H9 (cell line): ENCODE measurements at places on chromosomes 4 and X. TPM values are rescaled to one million over a fixed set of nuclear protein-coding genes. Genes with fewer than 3 reads are reported as not detected.

DNA sequence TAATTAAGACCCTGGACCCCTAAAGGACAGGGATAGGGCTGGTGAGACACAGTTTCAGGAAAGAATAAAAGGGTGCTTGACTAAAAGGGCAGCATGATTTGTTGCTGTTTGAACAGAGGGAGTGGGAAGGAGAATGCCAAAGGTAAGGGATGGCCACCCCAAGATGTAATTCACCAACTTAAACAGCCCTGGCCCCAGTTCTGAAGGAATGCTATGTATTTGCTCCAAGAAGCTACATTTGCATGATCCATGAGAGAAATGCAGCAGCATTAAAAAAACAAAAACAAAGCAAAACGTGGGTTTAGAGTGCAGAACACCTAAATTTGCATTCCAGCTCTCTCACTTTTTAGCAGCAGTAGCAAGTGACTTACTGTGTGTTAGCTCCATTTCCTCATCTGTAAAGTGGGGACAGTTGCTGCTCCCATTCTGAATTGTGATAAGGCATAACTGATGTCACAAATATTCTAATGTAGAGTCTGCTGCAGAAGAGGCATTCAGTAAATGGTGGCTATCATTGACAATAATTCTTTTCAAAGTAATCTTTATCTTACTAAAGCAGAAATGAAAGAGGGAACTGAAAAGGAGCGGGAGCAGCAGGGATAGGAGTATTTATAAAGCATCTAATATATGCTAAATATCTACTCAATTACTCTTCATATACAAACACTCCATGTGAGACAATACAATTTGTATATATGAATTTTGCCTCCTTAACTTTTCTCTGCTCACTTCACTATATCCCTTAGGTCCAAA, 115.8 kb downstream of the PPARGC1A start:
- no peak overlapping the region for H3K4me3 ChIP-seq
- DNase-seq = no peak
- no peaks in the 10 kb centered on the region for H3K36me3 ChIP-seq
- H3K4me1 ChIP-seq = peaks cover 5% of the 10 kb centered on the region

DNA sequence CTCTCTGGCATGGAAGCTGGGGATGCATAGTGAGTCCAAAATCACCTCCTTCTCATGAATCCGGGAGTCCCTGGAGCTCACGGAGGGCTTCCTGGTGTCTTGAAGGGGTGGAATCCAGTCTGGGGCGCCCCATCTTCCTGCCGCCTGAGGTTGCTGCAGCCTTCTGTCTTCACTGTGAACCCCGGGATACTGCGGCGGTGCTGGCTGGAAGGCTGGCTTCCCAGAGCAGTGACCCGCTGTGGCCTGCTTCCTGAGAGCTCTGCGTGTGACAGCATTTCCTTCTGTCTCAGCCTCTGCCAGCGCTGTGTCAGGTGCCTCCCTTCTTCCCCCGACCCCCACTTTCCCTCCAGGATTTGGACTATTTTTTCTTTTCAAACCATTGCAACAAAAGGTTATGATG, 98.8 kb upstream of the STOX2 start:
- H3K36me3 ChIP-seq = no peaks in the 10 kb centered on the region
- H3K4me3 ChIP-seq = no peak overlapping the region
- no peaks in the 10 kb centered on the region for H3K27me3 ChIP-seq
- H3K4me1 ChIP-seq = peaks cover 5% of the 10 kb centered on the region; the same call in 1 of the 2 replicates
- DNase-seq = no peak

DNA sequence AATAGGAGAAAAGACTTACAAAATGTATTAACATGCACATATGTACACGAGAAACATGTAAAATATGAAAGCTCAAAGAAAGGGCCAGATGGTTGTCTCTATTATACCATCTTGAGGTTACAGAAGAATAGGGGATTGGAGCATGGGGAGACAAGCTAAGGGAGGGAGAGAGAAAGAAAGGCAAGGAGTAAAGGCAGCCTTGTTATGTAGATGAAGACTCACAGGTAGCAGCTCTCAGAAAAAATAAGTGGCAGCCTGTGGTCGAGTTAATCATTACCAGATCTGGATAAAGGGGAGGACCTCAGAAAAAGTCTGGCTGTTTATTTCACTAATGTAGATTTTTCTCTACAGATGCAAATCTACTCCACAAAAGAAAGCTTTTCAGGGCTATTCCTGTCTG, 26.6 kb upstream of the PPP1R2C start:
- peak overlapping the region; percentile 35 for H3K27ac ChIP-seq
- H3K27me3 ChIP-seq = no peaks in the 10 kb centered on the region
- peak; percentile 42 for DNase-seq
- H3K4me3 ChIP-seq = no peak overlapping the region

DNA sequence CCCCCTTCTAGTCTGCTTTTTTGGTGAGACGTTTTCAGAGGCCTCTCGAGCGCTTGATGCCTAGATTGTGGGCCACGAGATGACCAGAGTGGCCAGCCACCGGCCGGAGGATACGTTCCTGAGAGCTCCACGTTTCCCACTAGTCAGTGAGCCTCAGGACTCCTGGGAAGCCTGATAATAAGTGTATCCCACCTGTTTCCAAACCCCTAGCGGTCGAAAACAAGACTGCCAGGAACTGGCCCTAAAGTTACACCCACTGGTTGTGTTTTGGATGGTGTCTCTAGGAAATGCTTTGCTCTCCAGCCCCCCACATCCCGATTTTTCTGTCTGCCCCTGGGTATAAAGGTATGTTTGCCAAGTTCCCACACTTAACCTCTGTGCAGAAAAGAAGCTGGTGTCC, 4.6 kb upstream of the RS1 start:
- DNase-seq = peak; percentile 47
- no peaks in the 10 kb centered on the region for H3K27me3 ChIP-seq
- peak overlapping the region; percentile 69 for H3K4me3 ChIP-seq
- H3K4me1 ChIP-seq = no peaks in the 10 kb centered on the region; the same call in 1 of the 2 replicates
- no peak overlapping the region for H3K27ac ChIP-seq
- peaks cover 5% of the 10 kb centered on the region for H3K36me3 ChIP-seq

- H3K4me3 ChIP-seq = no peak overlapping the region
- no peak for DNase-seq
- no peaks in the 10 kb centered on the region for H3K27me3 ChIP-seq
- no peaks in the 10 kb centered on the region for H3K4me1 ChIP-seq
- H3K27ac ChIP-seq = no peak overlapping the region
These were observed 31.3 kb upstream of the LONRF3 start for GRCh38 chrX:118943102-118943501.

- H3K27ac ChIP-seq = no peak overlapping the region
- no peaks in the 10 kb centered on the region for H3K27me3 ChIP-seq
- 0 out of 3 replicates have a peak, but pooled peaks cover 4% of the 10 kb centered on the region for H3K36me3 ChIP-seq
- no peak for DNase-seq
- H3K4me1 ChIP-seq = peaks cover 10% of the 10 kb centered on the region; the same call in 1 of the 2 replicates
- H3K4me3 ChIP-seq = no peak overlapping the region
These were observed 173.9 kb downstream of the MGST2 start for GRCh38 chr4:139839403-139840031.

DNA sequence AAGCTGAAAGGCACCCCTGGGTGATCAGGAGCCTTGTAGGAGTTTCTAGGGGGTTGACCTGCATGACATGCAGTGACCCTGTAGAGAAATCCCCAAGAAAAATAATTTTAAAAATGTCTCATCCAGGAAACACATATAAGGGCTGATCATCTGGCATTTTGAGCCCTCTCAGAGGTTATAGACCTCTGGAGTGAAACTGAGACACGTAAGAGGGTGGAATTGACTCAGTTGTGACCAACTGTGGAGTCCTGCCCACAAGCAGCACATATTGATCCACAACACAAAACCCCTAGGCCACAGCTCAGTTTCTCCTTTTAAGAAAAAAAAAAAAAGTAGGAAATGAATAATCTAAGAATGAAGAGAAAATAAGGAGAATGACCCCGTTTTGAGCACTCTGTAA, 32.5 kb upstream of the MTMR8 start:
- peak overlapping the region; percentile 35; the same call in 1 of the 3 replicates for H3K4me3 ChIP-seq
- no peak overlapping the region for H3K27ac ChIP-seq
- H3K36me3 ChIP-seq = peaks cover 5% of the 10 kb centered on the region
- no peak for DNase-seq
- no peaks in the 10 kb centered on the region; the same call in 1 of the 2 replicates for H3K4me1 ChIP-seq

GLOD5 gene
- not detected in 2 replicates for total RNA-seq

PDCL2 gene
- total RNA-seq = not detected in 2 replicates

TIGD4 gene
- total RNA-seq = 2.0 TPM in 2 replicates

CRMP1 gene
- 71.6 and 73.1 TPM in 2 replicates for total RNA-seq
